ENCODE measurements at places on chromosomes 16 and 17. TPM values are rescaled to one million over a fixed set of nuclear protein-coding genes. Genes with fewer than 3 reads are reported as not detected.

ALOXE3 gene
- 0.25 TPM for total RNA-seq

PRSS33 gene
- not detected for total RNA-seq

HBM gene
- not detected for total RNA-seq

EPX gene
- not detected for total RNA-seq

SGF29 gene
- total RNA-seq, result 10.0 TPM
